SJCRH30 (cell line): ENCODE measurements at places on chromosomes 16 and 17.
A peak's percentile ranks its signal among the peaks of the same experiment; 100 is the strongest.

- no peak for DNase-seq
Observed at GRCh38 chr17:60039847-60040442, 38.8 kb downstream of the HEATR6 start.

GRCh38 chr16:66224626-66225025 lies 141.9 kb upstream of the CDH5 start:
- peak; percentile 30 for DNase-seq

- DNase-seq: no peak
Observed at GRCh38 chr17:31824766-31825360, 34.2 kb downstream of the COPRS start.

DNA sequence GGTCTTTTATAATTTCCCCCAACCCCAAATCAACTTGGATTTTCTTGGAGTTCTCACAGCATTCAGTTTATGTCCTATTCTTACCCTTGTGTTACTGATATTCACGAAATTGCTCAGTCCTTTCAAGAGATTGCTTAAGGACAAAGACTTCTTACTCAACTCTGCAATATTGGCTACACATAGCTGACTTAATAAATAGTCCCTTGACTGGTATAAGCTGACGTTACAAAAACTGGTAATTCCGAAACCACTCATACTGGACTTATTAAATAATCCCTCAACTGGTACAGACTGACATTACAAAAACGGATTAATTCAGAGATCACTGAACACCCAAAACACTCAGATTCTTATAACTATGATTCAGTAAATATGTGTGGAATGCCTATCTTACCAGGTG lies 860 bp downstream of the TIGD7 start:
- no peak for DNase-seq

GRCh38 chr17:17042851-17043460 lies 699 bp downstream of the MPRIP start:
- DNase-seq: no peak

GRCh38 chr17:10290041-10290440 lies 82.8 kb downstream of the MYH13 start:
- DNase-seq: no peak

DNA sequence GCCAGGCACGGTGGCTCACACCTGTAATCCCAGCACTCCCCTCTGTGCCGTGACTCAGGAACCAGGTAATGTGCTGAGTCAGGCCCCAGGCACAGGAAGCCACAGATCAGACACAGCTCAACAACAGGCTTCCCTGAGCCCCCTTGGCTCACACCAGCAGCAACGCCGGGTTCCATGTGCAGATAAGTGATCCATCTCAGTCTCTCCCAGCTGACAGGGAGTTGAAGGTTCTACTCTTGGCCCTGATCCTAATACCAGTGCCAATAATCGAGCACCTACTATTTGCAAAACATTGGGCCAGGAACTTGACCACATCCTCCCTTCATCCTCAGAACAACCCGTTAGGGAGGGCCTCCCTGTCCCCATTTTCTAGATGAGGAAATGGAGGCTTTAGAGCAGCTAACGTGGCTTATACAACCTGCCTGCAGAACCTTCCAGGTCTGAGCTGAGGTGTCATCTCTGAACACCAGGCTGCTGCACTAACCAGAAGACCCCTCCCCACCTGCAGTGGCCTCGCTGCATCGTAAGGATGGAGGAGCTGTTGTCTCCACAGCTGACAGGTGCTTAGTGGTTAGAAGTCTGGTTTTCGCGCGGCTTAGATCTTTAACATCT lies 64.8 kb upstream of the AMZ2 start:
- no peak for DNase-seq

- no peak for DNase-seq
Observed at GRCh38 chr16:74757349-74757748, 17.3 kb downstream of the FA2H start.

- no peak for DNase-seq
Observed at GRCh38 chr17:79220713-79221291, 146.2 kb downstream of the ENGASE start.

GRCh38 chr16:2371421-2371820 lies 30.9 kb upstream of the ABCA3 start:
- DNase-seq: no peak

GRCh38 chr17:58285422-58285810 lies 4.7 kb upstream of the MPO start:
- no peak for DNase-seq

- DNase-seq: no peak
Observed at GRCh38 chr17:69105907-69106730, 35.6 kb downstream of the ABCA6 start.
